ENCODE measurements at places on chromosomes 4 and X.

- DNase-seq = no peak
These were observed 83.7 kb upstream of the ADRA2C start for GRCh38 chr4:3682236-3683076.

GRCh38 chr4:101414496-101414895, 67.2 kb upstream of the PPP3CA start:
- no peak for DNase-seq

DNA sequence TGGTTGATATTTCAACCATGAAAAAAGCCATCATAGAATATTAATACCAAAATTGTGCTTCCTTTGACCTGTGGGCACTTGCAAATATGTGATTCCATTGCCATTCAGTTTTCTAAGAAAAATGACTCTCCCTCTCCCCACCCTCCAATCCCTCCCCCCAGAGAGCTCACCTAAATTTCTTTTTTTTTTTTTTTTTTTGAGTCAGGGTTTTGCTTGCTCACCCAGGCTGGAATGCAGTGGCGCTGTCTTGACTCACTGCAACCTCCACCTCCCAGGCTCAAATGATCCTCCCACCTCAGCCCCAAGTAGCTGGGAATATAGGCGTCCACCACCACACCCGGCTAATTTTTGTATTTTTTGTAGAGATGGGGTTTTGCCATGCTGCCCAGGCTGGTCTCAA, 47.0 kb downstream of the SNX25 start:
- DNase-seq = no peak

- DNase-seq = no peak
These were observed 23.3 kb downstream of the BRCC3 start for GRCh38 chrX:155094468-155095061.

DNA sequence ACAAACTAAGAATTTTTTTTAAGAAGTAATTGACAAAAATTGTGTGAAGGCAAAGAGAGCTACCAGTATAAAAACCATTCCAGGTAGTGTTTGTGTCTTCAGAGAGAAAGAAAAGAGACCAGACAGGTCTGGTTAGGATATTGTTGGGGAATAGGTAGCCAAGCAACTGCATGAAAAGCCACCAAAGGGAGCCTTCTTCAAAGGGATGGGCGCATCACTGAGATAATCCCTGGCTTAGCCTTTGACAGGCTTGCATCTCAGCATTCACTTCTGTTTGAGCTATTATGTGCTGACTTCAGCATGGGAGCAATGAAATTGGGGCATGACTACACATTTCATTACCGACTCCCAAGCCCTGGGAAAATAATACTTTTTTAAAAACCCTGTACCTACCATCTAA, 496.6 kb downstream of the IL1RAPL1 start:
- DNase-seq = no peak

DNA sequence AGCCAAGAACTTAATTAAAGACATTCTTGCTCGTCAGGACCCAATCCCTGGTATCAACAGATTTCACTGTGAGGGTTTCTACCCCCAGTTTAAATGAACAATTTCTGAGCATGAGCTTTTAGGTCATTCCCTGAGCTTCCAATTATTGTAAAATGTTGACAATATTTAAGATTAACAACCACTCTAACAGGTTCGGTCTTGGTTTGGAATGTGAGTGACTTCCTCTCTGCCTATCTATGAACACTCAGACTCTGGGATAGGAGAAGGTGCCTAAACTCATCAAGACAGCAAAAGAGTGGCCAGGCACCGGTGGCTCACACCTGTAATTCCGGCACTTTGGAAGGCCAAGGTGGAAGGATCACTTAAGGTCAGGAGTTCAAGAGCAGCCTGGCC, 82.9 kb upstream of the TMEM150C start:
- DNase-seq = no peak

GRCh38 chrX:30228526-30228925, 1.9 kb upstream of the MAGEB3 start:
- DNase-seq = no peak

DNA sequence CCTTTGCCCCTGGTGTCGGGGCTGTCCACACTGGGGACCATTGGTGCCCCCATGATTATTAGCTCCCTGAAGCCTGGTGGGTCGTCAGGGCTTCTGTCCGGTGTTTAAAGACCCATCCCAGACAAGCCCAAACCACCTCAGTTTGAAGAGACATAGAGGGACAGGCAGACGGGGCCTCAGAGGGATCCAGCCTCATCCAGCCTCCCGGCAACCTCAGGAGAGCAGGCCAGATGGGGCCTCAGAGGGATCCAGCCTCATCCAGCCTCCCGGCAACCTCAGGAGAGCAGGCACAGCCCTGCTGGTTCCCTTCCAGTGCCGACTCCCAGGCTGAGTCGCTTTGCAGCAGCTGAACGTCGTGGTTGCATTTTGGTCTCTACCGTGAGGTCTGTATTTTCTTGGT, 32.1 kb downstream of the PIGG start:
- no peak for DNase-seq

DNA sequence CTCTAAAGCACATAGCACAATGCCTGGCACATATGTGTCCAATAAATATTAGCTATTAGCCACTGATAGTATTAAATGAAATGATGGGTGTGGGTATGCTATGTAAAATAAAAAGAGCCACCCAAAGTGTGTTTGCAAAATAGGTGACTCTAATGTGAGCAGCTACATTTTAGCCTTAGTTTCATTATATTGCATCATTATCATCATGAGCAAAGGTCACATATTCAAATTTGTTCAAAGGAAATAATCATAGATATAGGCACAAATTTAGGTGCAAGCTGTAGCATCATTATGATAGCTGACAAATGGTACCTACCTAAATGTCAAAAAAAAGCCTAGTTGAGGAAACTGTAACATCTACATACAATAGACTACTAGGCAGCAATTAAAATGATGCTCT, 373.9 kb upstream of the FGF13 start:
- DNase-seq = no peak

GRCh38 chr4:2067446-2068197, 8.5 kb downstream of the NAT8L start:
- no peak for DNase-seq

DNA sequence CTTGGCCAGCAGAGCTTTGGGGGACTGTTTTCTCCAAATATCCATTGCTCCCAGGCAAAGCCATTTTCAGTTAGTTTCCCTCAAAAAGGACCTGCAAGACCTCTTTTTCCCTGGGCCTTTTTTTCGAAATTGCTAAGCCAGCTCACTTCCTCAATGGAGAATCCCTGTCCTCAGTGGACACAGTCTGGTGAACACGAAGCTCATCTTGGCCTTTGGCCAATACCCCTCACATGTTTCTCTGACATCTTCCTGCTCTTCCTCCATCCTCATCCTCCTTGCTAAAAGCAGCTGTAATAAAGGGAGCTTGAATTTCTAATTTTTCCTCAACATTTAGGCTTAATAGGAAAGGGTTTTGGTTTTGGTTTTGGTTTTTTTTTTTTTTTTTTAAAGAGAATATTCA, 17.6 kb upstream of the PRPS1 start:
- DNase-seq = peak; percentile 2

- no peak for DNase-seq
These were observed 113.4 kb downstream of the CEP135 start for GRCh38 chr4:56062106-56062505.

- no peak for DNase-seq
These were observed 130.1 kb downstream of the CEP135 start for GRCh38 chr4:56078866-56079265.

GRCh38 chr4:111136967-111137366, 514.1 kb upstream of the PITX2 start:
- no peak for DNase-seq

DNA sequence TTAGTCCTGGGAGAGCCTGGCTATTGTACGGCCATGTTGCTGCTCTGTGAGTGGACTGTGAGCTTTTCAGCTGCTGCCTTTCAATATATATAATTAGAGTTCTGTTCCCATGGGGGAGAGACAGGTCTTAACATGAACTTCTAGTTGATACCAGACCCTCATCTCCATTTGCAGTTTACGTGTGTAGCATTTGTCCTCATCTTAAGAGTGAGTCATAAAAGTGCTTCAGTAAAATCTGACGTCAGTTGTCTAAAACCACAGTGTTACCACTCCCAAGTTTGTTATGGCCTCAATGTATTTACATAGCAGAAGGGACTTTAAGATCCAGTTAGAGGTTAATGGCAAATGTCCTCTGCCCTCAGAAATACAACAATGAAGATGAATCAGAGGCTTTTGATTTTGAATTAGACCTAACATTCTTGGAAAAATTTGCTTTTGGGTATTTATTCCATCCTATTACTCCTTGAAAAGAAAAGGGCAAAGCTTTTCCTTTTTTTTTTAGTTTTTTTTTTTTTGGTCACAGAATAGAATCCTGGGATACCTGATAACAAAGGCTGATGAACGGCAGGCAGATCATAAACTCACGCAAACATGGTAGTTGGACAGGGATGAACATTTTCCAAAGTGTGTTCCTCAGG, 38.6 kb downstream of the PHOX2B start:
- DNase-seq = no peak

DNA sequence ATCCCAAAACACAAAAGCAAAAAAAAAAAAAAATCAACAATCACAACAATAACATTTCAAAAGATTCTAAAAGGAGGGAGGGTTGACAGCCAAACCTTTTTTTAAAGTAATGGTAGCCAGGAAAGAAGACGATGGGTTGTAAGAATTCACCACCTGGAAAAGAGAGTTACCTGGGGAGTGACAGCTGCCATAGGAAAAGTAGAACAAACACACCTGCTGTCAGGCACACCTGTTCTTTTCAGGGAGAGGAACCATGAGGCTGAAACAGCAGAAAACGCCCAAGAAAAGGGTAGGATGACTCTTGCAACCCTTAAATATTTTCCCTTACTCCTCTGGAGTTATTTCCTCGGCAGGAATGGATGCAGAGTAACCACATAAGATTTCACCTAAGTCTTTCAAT, 388.4 kb upstream of the TEX13C start:
- DNase-seq = no peak

All from MV-4-11 (cell line).